ENCODE measurements at places on chromosomes 3 and 15.

DNA sequence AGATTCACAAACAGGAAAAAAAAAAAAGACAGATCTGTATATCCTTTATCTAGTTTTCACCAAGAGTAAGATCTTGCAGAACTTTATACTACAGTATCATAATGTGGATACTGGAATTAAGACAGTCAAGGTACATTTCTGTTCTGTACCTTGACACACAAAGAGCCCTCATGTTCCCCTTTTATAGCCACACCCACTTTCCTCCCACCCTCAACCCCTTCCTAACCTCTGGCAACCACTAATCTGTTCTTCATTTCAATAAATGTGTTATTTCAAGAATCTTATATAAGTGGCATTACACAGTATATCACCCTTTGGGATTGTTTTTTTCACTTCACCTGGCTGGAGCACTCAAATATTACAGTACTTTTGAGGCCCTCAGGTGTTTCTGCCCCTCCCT lies 3.6 kb upstream of the RAB6B start:
- no peak for DNase-seq

GRCh38 chr3:133424937-133425869 lies 25.3 kb downstream of the BFSP2 start:
- no peak for DNase-seq

DNA sequence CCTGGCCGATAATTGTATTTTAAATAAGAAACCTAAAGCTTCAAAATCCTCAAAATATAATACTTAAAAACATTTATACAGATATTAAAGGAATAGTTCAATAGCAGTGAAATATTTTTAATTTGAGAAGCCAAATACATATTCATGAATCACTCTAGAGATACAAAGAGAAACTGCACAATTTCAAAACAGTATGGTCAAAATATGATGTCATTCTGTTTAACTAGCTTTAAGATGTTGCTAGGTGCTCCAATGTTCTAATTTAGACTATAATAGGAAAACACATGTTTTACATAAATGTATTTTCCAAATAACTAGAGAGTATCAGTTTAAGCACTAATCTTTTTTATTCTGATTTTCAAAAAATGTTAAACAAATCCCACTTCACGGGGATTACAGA lies 10.3 kb upstream of the NRROS start:
- no peak for DNase-seq

DNA sequence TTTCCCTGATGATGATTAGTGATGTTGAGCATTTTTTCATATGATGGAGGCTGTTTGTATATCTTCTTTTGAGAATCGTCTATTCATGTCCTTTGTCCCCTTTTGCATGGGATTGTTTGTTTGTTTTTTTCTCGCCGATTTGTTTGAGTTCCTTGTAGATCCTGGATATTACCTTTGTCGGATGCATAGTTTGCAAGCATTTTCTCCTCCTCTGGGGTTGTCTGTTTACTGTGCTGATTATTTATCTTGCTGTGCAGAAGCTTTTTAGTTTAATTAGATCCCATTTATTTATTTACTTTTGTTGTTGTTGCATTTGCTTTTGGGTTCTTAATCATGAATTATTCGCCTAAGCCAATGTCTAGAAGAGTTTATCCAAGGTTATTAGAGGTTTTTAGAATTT lies 232.8 kb downstream of the XXYLT1 start:
- DNase-seq: no peak

Measured in stimulated activated CD4-positive, alpha-beta T cell treated with anti-CD3 and anti-CD28 coated beads, Interleukin-1b, Interleukin-23, amount 100 ng/mL, for 4 hours (primary cell).